ENCODE measurements at places on chromosomes 4 and X.
A peak's percentile ranks its signal among the peaks of the same experiment; 100 is the strongest.

DNA sequence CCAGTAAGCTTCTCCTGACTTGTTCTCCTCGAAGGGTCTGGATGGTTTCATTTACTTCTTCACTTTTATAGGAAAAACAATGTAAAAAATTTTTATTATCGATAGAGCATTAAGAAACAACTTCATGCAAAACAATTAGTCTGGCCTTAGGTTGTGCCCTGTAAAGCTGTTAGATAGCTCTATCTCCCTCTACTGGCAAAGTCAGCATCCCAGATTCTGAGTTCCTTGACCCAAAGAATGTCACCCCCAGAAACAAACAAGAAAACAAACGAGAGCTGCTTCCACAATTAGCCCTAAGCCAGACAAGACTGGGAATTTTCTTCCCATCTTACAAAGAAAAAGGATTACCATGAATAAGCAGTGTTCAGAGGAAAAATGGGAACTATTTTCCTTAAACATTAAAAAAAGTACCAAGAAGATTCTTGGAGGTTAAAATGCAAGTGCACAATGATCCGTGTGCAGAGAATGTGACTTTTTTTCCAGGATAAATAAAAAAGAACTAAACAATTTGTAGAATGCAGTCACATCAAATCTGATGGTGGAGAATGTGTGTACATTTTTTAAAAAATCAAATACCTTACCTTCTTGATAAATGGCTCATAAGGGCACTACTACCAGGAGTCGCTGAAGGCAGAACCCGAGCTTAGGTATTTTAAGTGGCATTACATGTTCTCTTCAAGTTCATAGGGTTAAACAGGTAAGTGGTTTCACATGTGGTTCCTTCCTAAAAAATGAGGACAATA lies 293.2 kb downstream of the FBXO8 start:
- DNase-seq: no peak

- DNase-seq: no peak
Measured at GRCh38 chr4:8516061-8516573, 64.1 kb upstream of the GPR78 start.

- DNase-seq: no peak
Measured at GRCh38 chr4:65635051-65635821, 35.1 kb downstream of the EPHA5 start.

DNA sequence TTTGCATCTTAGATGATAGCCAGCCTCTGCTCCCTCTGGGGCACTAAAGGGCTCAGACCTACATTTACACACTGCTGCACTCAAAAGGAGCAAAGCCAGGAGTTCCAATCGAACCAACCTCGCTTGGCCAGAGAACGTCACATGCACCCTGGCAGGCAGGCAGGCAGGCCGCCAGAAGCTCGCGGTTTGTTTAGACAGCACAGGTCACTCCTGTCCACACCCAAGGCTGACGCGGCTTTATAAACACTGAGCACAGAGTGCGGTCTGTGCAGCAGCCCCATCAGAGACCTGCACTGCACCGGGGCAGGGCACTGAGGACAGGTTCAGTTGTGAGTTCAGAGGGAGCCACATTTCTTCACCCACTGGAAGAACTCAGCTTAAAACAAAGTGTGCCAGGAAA lies 143.9 kb downstream of the BCOR start:
- no peak for DNase-seq

GRCh38 chrX:21875013-21875412 lies 19.2 kb downstream of the YY2 start:
- DNase-seq: no peak

DNA sequence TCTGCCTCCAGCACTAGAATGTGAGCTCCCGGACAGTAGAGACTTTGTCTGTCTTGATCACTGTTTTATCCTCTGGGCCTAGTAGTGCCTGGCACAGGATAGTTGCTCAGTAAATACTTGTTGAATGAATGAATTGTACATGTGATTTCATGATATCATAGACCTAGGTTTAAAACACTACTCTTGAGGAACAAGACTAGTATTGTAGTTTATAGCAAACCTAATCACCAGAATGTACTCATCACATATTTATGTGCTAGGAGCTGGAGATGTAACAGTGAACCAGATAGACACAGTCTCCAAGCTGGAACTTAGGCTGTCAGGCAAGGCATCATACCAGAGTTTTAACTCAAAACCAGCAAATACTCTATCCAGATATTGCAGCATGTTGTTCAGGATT lies 23.5 kb downstream of the GAB3 start:
- no peak for DNase-seq

DNA sequence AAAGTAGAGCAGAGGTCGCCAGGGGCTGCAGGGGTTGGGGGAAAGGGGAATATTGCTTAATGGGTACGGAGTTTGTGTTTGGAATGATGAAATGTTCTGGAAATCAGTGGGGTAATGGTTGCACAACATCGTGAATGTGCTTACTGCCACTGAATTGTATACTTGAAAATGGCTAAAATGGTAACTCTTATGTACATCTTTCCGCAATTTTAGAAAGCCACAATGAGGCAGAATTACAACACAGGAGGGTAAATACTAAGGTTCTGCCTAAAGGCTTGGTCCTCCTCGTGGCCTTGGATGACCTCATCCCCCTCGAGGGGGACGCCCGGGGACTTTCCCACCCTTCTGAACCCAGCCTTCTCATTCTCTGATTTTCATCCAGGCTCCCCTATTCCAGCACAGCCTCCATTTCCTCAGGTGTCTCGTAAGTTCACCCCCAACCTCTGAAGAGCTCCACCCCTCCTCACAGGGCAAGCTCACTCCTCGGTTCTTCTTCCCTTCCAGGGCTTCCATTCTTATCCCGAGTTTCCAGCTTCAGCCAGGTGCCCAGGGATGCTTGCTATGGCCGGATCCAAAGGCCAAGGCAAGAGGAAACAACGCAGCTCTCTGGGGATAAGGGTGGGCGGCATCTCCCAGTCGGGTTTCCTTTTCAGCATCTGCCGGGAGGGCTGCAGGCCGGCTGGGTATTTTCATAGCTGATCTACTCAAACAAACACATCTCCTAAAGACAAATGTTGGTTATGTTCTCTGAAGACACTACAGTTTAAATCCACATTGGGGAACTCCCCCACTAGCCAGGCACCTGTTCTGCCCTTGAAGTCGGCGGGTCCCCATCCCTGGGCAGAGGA lies 71.3 kb upstream of the ACSL1 start:
- peak; percentile 46 for DNase-seq

GRCh38 chrX:136067966-136068365 lies 79.4 kb upstream of the FHL1 start:
- DNase-seq: no peak

DNA sequence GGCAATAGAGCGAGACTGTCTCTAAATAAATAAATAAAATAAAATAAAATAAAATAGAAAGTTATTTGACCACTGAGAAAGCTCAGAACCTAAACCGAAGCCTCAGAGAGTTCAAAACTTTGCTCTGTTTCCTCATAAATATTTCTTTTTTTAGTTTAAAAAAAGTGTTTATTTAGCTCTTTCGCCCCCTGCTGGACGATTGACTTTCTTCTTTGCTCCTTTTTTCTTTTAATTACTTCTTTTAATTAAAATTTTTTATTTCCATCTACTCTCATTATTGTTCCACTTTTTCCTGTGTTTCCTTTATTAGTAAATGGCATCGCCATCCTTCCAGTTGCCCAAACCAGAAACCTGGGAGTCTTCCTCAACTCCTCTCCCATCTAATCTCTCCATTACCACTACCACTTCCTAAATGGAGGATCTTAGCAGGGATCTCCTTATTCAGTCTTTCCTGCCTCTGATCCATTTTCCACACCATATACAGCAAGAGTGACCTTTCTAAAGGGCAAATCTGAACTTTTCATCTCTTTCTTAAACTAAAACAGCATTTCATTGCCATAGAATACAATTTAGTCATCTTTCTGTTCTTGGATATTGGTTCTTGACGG lies 728 bp upstream of the IL13RA2 start:
- DNase-seq: no peak

DNA sequence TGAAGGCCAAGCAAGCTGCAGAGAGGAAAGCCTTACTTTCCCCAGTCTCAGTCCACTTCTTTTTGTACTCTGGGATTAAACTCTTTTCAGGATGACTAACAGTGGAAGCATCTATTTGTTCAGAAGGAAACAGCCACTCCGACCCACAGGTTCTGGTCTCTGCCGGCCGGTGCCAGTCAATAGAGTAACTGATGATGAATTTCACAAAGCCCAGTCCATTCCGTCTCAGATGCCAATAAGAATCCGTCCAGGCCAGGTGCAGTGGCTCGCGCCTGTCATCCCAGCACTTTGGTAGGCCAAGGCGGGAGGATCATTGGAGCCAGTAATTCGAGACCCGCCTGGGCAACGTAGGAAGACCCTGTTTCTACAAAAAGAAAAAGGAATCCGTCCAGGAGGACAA lies 58.5 kb upstream of the HELT start:
- DNase-seq: no peak

- DNase-seq: no peak
Measured at GRCh38 chrX:13829983-13830382, 13.1 kb upstream of the GPM6B start.

DNA sequence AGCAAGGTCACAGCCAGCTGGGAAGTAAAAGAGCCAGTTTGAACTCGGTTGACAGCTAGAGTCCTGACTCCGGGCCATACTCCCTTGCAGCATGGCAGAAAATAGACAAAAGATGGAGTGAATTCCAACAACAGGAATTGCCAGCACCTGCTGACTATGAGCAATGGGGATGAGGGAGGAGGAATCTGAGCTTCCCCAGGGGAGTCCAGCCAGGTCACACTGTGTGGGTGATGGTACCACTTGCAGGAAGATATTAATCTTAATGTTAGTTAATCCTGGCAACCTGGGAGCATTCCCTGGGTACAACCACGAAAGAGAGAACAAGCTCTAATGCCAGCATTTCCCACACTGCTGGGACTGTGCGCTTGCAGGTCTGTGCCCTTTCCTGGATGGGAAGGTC lies 48.1 kb upstream of the S100G start:
- no peak for DNase-seq

- no peak for DNase-seq
Measured at GRCh38 chr4:173485164-173485563, 44.9 kb downstream of the HAND2 start.

GRCh38 chrX:135330706-135331105 lies 21.4 kb downstream of the ETDC start:
- no peak for DNase-seq

DNA sequence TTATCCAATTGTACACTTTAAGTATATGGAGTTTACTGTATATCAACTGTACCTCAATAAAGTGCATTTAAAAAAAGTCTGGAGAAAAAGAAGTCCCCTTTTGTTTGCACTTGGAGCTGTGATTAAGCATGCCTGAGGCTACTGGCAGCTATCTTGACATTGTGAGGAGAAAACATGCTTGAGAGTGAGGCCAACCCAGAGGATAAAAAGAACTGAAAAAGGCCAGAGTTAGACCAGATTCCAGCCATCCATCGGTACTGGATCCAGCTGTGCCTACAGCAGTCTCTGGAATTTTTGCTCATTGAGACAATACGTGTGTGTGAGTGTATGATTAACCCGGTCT lies 57.4 kb downstream of the LGI2 start:
- DNase-seq: no peak

GRCh38 chr4:8472158-8472688 lies 31.6 kb downstream of the TRMT44 start:
- no peak for DNase-seq

GRCh38 chrX:80139564-80139963 lies 125.0 kb downstream of the TBX22 start:
- no peak for DNase-seq

GRCh38 chrX:137227151-137227550 lies 193.4 kb upstream of the GPR101 start:
- no peak for DNase-seq

DNA sequence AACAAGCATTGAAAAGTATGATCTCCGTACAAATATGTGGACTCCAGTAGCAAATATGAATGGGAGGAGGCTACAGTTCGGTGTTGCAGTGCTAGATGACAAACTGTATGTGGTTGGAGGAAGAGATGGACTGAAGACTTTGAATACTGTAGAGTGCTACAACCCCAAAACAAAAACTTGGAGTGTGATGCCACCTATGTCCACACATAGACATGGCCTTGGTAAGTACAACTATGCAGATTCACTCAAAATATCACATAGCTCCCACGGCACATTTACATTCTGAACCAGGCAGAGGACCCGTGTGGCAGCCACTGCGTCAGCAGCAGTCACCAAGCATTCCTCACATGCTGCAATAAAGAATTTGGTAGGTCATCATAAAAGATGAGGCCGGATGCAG lies 41.3 kb downstream of the KLHL5 start:
- DNase-seq: no peak

- no peak for DNase-seq
Measured at GRCh38 chr4:87024201-87024600, 89.4 kb downstream of the AFF1 start.

All from bone marrow (tissue), 2 donors.